ENCODE measurements at places on chromosomes 3 and 15.
A peak's percentile ranks its signal among the peaks of the same experiment; 100 is the strongest.

DNA sequence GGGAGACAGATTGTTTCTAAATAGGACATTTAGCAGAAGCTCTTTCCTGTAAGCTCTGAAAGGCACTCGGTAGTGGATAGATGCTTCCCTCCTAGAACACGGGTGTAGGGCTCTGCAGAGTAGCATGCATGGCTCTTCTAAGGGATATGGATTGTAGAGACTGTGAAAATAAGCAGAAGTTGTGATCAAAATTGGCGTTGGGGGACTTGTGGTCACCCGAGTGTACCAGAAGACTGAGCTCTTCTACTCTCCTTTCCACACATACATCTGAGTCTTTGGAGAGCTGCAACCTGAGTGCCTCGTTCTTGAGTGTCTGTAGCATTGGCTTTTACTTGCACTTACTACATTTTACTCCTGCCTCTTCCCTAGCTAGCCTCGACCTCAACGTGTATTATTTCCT, 197.7 kb downstream of the LPP start:
- no peak for DNase-seq

DNA sequence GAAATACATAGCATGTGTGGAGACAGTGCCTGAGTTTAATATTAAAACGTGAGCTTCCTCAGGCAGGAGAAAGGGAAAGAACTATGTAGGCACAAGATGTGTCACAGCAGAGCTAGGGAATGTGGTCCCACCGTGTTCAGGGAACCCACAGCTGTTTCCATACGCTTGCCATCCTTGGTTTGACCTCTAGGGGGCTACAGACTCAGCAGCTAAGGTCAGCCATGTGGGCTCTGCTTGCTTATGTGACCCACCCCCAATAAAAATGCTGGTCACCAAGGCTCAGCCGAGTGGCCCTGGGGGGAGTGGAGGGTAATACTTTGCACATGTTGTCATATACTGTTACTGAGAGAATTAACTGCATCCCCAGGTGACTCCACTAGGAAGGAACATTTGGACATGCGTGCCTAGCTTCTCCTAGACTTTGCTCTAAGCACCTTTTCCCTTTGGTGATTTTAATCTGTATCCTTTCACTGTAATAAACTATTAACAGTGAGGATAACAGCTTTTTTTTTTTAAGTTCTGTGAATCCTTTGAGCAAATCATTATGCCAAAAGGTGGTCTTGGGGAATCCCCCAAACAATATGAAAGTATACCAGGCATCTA, 3.3 kb downstream of the TUBGCP5 start:
- peak; percentile 37 for DNase-seq

GRCh38 chr3:141576744-141577052, 89.9 kb downstream of the RASA2 start:
- DNase-seq = no peak

DNA sequence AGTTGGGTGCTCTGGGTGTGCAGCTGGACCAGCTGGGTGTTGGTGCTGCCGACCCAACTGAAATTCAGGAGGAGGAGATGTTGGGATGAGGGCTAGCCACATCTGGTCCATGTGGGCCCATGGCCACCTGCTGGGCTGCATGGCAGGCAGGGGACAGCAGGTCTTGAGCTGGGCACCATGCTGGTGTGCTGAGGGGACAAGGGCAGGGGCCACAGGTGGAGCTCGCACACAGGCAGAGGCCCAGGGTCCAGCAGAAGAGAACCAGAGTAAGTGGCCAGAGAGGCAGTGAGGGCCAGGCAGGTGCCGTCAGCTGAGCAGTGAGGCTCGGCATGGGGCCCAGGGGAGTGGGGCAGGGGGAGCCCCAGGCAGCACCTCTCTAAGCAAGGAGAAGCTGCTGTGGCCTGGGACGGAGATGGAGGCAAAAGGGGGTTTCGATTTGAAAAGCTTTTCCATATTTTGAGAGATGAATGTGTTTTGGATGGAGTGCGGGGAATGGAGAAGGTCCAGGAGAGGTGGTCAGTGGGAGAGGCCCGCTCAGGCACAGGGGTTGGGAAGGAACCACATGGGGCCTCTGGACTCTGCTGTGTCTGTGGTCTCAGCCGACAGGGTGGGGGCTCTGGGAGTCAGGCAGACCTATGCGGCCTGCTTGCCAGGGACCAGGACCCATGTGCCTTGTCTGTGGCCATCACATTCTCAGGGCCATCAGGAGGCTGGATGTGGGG, 30.5 kb upstream of the PLXNA1 start:
- no peak for DNase-seq

GRCh38 chr3:87958289-87958688, 100.5 kb downstream of the CGGBP1 start:
- DNase-seq = no peak

GRCh38 chr3:24683633-24684384, 189.2 kb upstream of the THRB start:
- peak; percentile 30 for DNase-seq

DNA sequence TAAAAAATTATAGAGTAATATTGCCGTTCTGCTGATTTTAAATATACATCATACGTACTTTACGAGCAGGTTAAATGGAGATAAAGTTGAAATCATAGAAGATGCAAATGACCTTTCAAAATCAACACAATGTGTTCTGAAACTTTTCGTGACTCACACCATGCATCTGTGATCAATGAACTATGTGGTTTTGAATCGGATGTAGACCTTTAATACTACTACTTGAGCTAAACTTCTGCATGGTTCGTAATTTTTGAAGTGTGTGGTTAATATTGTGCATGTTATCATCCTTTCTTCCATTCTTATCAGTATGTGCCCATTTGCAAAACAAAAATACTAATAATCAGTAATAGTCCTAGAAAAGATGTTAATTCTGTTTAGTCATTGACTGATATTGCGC, 58.9 kb downstream of the GASK1A start:
- no peak for DNase-seq

GRCh38 chr3:157647820-157648219, 144.6 kb upstream of the VEPH1 start:
- DNase-seq = no peak

DNA sequence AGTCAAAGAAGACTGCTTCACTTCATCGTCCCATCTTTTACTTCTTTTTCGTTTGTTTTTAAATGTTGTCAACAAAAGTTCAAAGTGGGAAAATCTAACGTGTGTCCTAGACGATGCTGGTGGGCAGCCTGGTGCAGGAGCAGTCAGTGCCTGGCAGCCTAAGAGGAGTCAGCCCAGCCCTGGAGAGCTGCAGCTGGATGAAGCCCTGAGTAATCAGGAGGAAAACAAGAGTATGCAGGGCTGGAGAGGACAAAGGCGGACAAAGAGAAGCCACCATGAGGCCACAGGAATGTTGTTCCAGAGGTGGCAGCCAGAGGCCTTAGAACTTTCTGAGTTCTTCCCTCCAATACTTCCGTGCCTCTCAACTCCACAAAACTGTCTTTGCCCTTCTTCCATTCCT, 5.7 kb downstream of the ADAMTS17 start:
- no peak for DNase-seq

GRCh38 chr15:75454471-75455378, 3.2 kb upstream of the SIN3A start:
- DNase-seq = peak; percentile 79

DNA sequence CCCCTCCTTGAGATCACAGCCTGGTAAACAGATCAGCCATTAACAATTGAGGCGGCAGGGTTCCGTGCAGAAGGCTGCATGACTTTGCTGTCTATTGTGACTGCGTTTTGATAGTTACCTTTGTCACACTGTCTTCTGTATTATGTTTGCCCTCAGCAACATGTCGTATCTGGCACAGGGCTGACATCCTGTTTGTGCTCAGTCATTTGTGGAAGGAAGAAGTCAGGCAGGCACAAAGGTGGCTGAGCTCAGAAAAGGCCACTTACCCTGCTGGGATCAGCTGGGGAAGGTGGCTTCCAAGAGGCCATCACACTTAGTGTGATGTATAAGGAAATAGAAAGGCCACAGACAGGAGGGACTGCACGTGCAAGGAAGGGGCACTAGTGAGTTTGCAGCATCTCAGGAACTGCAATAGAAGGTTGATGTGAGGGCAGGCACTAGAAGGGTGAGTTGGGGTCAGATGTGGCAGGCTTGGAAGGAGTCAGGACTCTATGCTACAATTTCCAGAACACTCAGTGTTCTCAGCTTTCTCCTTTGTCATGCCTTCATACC, 13.4 kb downstream of the PML start:
- no peak for DNase-seq

GRCh38 chr3:120071259-120071658, 23.0 kb downstream of the GSK3B start:
- no peak for DNase-seq

- DNase-seq = no peak
Observed at GRCh38 chr3:162142511-162142910, 645.9 kb downstream of the OTOL1 start.

GRCh38 chr3:13110678-13111116, 37.5 kb upstream of the IQSEC1 start:
- peak; percentile 86 for DNase-seq

DNA sequence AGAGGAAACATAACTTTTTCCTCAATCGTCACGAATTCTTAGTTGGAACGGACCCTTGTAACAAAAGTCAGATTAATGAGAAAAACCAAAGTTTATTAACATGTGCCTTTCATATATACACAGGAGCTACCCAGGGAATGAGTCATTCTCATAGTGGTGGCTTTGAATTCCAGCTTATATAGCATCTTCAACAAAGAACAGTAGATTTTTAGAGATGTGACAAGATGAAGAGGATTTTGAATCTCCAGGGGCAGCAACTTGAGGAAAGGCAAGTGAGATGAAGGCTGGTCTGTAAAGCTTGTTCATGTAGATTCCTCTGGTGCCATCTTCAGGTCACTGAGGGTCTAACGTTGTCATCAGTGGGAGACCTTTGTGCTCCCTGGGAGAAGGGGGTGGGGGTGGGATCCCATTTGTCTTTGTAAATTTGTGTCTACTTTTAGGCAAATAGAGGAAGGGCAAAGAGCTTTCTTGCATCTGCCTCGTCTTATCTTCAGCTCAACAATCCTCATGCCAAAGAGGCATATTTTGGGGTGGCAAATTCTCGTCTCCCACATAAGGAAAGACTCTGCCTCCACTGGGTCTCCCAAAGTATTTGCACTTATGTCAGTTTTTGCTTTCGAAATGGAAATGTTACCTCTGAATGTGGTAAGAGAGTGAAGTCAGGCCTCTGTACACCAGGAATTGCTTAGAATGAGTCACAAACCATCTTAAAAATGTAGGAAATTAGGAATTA, 29.5 kb downstream of the CLEC3B start:
- no peak for DNase-seq

GRCh38 chr3:49873623-49874022, 3.9 kb upstream of the CAMKV start:
- no peak for DNase-seq

DNA sequence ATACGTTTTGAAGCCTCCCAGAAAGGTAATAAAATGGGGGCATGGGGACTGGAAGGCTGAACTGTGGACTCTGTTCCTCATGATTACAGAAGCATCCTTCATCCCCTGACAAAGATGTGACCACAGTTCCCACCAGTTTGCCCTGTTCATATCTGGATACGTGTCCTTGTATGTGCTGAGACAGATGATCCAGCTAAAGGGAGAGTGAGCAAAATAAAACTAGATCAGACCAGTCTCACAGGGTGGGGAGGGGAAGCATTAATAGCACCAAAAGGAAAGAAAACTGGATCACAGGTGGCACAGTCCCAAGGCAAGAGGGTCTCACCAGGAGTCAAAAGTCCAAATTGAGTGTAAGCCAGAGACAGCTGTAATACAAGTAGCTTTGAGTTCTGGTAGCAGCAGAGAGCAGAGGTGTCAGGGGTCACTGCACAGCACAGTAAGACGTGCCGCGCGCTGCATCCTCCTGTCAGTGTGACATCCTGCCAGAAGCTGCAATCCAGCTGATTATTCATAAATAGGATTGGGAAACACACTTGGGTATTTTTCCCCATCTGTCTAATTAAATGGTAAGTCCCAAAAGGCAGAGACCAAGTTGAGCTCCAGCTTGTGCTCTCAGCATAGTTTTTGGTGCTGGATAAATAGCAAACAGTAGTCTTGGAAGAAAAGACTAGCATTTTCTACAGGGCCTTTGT, 560.0 kb upstream of the CFAP20DC start:
- DNase-seq = peak; percentile 54

DNA sequence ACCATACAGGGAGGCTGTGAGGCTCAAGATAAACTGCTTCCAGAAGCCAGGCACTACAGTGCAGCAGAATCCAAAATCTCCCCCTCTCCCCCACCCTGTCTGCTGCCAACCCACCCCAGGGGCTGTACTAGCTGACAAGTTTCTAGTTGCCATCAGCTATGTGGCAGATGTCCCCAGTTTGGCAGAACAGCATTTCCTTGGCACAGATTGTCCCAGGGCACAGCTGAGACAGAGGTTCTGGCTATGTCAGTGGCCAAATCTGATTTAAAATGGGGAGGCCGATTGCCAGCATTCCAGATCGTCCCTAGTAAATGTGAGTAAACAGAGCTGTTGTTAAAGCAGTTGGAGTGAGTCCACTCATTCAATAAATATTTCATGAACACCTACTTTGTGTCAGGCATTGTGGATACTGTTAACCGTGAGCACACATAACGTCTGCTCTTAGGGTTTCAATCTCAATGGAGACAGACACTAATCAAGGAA, 28.0 kb upstream of the CCDC174 start:
- DNase-seq = no peak

DNA sequence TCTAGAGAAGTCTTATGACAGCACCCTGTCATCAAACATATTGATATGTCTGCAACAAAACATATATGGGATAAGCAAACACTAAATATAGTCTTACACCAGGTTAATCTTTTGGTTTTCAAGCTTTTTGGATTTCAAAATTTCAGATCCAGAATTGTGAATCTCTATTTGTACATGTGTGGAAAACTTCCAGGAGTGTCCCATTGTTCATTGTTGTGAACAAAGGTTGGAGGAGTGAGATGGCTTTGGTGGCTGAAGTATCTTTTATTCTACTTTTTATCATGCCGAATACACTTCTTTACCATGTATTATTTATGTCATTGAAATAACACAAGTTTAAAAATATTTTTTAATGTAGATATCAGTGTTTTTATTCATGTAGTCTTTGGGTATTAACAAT, 5.9 kb upstream of the FHIT start:
- no peak for DNase-seq

DNA sequence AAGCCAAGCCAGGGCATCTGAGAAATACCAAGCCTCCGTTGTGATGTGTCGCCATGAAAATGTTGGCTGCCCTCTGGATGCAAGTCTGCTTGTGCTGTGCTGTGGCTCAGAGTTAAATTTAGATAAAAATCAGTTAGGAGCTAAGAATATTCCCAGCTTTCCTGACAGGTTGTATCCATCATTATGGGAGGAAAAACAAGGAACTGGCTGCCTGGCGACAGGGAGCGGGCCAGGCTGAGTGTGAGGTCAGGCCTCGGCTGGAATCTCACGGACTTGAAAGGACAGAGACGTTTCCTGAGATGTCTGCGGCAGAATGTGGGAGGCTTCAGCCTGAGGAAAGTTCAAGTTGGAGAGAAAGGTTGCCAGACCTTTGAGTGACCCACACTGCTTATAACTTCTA, 213.8 kb downstream of the THSD4 start:
- peak; percentile 73 for DNase-seq
